ENCODE measurements at places on chromosomes 11 and 22. TPM values are rescaled to one million over a fixed set of nuclear protein-coding genes. Genes with fewer than 3 reads are reported as not detected.

The FREY1 gene
- 1.8 TPM for total RNA-seq

The CCDC117 gene
- 25.2 TPM for total RNA-seq

The APOBEC3A gene
- total RNA-seq = not detected

The DDIAS gene
- 2.2 TPM for total RNA-seq

The CHCHD10 gene
- 30.6 TPM for total RNA-seq

The TRIOBP gene
- 24.8 TPM for total RNA-seq

DNA sequence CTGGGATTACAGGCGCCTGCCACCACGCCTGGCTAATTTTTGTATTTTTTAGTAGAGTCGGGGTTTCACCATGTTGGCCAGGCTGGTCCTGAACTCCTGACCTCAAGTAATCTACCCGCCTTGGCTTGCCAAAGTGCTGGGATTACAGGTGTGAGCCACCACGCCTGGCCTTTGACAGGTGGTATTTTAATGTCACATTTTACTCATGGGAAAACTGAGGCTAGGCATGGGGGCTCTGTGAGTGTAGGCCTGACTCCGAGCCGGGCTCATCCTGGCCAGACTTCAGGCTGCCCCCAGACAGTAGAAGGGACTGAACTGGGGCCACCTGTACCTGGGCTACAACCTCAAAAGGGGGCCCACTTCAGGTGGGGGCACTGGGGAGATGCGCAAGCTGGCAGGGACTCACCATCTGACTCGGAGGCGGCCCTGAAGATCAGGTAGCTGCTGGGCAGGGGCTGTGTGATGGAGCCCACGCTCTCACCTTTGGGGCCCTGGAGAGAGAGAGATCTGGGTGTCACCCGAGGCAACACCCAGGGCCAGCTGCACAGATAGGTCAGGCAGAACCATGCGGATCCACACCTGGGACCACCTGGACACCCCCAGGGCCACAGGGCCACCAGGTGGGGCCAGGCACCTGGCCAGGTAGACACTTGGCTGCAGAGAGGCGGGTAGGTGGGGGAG lies 45.8 kb downstream of the OSBPL5 start:
- DNase-seq = no peak

- no peak for DNase-seq
Observed at GRCh38 chr22:29093501-29094300, 20.9 kb downstream of the KREMEN1 start.

DNA sequence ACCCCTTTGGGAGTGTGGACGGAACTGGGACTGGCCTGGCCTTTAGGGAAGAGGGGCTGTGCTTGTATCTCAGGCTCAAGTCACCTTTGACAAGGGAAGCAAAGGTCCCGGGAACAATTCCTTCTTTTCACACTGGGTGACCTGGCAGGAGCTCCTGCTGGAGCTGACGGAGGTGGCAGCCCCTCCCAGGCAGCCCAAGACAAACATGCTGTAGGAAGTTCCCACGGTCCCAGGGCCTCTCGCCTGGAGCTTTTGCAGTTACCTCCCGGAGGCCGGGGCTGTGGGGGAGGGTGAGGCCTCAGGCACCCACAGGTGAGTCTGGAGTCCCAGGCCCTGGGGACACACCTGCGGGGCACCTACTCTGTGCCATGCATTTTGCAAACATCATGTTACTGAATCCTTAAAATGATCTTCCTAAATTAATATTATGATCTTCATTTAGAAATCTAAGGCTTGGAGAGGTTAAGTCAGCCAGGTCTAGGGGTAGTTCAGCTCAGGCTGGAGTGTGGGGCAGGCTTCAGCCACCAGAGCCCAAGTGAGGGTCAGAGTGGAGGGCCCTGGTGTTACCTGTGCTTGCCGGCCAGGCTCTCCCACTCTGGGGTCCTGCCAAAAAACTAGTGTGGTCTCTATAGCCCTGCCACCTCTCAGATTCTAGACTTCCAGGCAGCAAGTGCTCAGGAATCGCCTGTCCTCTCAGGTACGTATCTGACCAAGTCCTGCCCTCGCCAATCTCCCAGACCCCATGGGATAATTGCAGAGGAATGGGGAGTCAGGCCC lies 15.7 kb upstream of the MYEOV start:
- no peak for DNase-seq
